Iris pigment epithelial cell (primary cell): ENCODE measurements at places on chromosomes 2 and 18.
A peak's percentile ranks its signal among the peaks of the same experiment; 100 is the strongest.

DNA sequence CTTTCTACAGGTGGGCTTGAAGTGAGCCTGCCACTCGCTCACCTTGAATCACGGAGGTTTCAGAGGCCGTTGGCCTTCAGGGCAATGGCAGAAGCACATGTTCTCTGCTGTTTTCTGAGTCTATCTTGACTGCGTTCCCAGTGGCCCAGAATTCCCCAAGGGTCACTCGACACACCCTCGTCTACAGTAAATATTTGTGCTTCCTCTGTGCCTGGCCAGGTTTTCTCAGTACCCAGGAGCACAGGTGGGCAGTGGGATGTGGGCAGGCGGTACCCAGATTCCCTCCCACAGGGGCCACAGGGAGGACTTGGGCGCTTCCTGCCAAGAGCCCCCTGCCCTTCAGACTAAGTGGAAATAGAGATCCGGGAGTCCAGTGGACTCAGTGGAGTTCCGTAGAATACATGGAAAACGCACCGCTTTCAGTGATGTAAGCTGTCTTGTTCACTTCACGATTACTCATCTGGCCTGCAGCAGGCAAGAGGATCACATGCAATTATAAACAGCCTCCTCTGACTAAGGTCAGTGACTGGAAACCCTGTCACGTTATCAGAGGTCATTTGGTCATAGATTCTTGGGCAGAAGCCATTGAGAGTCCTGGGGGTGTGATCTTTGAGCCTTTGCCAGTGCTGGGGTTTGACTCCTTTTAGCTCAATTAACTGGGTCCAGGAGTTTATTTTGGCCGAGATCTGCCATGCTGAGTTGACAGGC lies 179.8 kb downstream of the NEDD4L start:
- DNase-seq = peak; percentile 96

GRCh38 chr2:74779265-74779558 lies 54.7 kb upstream of the HK2 start:
- no peak for DNase-seq

DNA sequence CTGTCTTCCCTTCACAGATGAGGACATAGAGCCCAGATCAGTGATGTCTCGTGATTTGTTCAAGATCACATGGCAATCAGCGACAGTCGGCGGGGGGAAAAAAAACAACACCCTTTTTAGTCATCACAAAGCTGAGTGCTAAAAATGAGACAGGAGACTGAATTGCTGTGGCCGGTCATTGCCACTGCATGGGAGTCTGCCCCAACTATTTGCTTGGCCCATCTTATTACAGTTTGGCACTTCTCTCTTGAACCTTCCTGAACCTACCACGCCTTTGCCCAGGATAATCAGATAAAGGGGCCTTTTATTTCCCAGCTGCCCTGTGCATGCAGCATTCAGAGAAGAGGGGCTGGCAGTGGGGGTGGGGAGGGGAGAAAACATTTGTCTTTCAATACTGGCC lies 42.7 kb downstream of the SETBP1 start:
- DNase-seq = no peak

DNA sequence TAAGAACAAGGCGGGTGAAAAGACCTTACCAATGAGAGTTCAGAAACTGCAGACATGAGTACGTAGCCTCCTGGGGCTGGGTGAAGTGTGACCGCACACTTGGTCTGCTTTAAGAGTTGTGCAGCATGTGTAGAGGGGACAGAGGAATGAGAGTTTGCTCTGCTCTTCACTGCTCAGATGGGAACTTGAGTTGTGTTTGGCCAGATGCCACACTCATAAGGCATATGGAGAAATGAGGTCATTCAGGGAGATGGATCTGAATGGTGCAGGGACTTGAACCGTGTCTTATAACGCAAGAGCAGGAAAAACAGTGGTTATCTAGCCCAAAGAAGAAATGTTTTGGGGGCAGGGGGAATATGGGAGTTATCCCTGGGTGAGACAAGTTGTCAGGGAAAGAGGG lies 273.8 kb upstream of the LYPD1 start:
- DNase-seq = peak; percentile 32

GRCh38 chr2:234095301-234095700 lies 44.8 kb downstream of the SPP2 start:
- no peak for DNase-seq

GRCh38 chr2:24586955-24587354 lies 95.9 kb downstream of the NCOA1 start:
- no peak for DNase-seq

DNA sequence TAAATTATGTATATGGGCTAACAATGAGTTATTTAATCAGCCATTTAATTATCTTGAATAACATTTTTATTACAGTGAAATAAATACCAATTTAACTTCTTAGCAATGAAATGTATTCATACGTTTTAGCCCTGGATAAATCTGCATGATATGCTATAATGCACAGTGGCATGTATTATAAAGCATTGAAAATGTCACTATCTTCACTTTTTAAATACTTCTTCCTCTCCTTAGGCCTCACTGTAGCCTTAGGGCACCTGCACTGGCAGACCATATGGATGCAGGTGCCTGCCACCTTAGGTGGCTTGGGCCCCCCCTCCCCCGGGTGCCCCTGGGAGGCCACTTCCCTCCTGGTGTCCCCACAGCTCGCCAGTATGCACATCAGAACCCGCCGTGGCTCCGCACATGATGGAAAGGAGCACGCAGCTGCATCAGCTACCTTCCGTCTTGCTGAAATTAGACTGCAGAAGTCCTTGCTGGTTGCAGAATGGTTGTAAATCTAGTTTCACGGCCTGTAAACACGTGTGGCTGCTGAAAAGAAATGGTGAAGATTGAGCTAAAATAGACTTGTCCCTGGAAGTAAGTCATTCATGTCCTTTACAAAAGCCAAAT lies 56.7 kb downstream of the ADI1 start:
- DNase-seq = no peak

- DNase-seq = no peak
These were observed 1207.8 kb upstream of the FAM98A start for GRCh38 chr2:34806891-34807290.

- no peak for DNase-seq
These were observed 83.0 kb upstream of the ATG16L1 start for GRCh38 chr2:233168445-233168844.

DNA sequence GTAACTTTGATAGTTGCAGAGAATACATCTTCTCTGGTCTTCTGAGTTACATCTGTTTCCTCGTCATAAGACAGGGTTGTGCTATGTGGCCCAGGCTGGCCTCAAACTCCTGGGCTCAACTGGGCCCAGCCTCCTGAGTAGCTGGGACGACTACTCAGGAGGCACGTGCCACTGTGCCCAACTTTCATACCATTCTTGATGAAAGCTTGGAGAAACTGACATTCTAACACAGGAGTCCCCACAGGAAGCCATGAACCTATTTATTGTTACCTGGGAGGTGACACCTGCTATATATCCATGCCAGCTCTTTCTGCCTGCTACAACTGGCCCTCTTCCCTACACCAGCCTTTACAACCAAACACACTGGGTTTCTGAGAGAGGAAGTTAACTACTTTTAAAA lies 19.1 kb downstream of the EIF2AK3 start:
- DNase-seq = no peak

GRCh38 chr2:96787411-96787810 lies 26.7 kb downstream of the CNNM4 start:
- DNase-seq = no peak

DNA sequence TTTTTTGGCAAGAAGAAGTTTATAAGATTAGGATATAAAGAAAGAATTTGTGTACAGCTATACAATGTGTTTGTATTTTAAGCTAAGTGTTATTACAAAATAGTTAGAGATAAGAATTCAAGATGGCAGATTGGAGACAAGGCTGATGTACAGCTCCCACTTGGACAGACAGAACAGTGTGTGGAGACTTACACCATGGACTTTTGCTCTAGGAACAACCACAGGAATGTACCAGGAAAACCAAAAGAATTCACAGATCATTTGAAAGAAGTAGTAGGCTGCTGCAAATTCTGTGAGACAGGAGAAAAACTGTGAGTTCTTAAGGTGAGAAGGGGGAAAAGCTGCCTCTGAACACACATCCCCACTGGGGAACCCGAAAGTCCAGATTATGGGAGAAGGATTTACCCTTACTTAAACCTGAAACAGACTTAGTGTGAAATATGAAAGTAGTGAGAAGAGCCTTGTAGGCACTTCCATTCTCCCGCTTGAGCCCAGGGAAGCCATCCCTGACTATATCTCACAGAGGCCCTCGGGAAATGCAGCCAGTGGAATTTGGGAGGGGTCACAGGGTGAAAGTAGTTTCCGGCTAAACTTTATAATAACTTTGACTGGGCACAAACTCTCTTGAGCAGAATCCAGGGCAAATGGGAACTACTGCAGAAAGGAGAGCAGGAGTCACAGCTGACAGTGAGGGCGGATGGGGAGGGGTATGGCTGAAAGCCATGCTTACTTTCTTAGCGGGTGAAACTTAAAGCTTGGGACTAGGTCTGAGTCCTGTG lies 11.6 kb upstream of the RPRD1A start:
- DNase-seq = peak; percentile 87

GRCh38 chr2:231418820-231419640 lies 23.5 kb downstream of the B3GNT7 start:
- DNase-seq = no peak

DNA sequence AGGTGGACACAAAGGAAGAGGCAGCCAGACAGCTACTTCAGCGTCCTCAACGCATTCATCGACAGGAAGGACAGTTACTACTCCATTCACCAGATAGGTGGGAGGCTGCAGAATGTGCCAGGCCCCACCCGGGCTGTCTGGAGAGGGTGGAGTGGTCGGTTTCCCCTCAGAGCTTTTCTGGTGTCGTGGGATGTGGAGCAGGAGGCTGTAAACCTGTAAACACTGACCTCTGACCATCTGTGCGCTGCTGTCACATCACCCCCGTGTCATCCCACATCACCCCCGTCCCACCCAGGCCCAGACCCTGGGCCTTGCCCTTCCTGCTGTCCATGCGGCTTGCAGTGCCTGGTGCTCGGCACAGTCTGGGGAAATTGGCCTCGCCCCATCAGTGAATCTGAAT lies 17.1 kb downstream of the ATG4B start:
- no peak for DNase-seq

DNA sequence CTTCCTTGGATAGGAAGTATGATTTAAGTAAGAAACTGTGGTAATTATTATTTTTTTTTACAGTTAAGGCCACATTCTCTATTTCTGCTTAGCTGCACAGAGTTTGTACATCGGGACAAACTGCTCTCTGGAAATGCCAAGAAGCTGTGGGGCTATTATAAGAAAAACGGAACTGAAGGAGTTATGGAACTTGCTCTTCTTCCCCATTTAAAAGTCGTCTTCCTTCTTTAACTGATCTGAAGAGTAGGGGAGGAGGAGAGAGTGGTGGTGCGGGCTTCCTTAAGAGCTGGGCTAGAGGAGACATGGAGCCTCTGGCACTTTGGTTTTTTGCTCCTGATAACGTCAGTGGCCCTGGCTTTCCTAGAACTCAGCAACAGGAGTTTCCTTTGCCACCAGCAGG lies 54.4 kb downstream of the RAB31 start:
- DNase-seq = no peak

DNA sequence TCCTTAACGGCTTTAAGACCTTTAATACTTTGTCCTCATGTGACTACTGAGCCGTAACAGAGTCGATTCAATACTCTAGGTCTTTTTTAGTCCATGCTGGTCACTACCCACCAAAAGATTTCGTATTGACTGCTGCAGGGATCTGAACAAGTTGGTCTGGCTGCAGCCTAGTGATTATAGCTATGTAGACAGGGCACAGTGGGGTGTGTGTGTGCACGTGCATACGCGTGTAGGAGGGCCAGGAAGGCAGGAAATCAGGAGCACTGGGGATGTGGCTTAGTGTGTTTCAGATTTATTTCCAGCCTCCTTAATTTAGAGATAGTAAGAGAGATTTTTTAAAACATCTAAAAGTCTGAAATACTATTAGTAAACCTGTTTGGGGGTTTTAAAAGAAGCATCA lies 161.4 kb downstream of the MYO3B start:
- no peak for DNase-seq

- DNase-seq = no peak
These were observed 27.2 kb upstream of the STAT4 start for GRCh38 chr2:191177751-191178736.

- no peak for DNase-seq
These were observed 66.2 kb upstream of the SALL3 start for GRCh38 chr18:78913395-78913794.

- DNase-seq = no peak
These were observed 435 bp upstream of the ARHGAP25 start for GRCh38 chr2:68734176-68734575.

DNA sequence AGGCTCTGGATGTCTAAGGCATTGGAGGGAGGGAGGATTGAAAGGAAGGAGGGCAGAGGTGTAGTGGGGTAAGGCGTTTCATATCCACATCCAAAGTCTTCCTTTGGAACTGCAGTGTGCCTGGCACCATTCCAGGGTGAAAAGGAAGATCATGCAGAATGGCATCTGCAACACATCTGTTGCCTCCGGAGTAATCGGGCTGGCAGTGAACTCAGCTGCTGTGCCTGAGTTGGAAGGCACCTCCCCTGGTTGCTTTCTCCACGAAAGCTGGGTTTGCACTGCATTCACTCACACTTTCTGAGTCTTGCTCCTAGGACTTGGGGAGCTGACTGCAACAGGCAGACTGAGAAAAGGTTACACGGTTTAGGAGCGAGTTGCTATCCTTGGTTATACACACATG lies 30.3 kb upstream of the SEC11C start:
- DNase-seq = no peak

DNA sequence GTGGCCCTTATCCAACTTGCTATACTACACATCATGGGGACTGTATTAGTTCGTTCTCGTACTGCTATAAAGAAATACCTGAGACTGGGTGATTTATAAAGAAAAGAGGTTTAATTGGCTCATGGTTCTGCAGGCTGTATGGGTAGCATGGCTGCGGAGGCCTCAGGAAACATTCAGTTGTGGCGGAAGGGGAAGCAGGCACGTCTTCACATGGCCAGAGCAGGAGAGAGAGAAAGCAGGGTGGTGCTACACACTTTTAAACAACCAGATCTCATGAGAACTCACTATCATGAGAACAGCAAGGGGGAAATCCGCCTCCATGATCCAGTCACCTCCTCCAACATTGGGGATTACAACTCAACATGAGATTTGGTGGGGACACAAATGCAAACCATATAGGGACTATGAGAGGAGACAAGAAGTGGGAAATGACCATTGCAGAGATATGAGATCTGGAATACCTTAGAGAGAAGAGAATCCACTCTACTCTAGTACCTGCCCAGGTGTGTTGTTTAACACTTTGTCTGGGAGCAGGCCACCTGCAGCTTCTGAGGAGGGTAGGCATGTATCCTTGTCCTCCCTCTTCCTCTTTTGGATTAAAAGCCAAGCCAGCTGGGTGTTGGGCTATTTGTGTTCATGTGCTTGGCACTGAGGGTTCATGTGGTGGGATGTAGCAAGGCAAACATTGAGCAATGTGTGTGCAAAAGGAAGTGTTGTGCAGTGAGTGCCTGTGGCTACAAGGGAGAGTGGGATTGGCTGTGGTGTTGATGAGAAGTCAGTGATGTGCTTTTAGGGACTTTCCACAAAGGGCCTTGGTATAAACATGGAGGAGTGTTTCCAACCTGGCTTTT lies 22.8 kb downstream of the TTLL4 start:
- peak; percentile 97 for DNase-seq
